ENCODE measurements at places on chromosomes 13 and 19. TPM values are rescaled to one million over a fixed set of nuclear protein-coding genes. Genes with fewer than 3 reads are reported as not detected.

The C2CD4C gene
- total RNA-seq = 3.1 TPM

The TGFB1 gene
- 26.9 TPM for total RNA-seq

- DNase-seq = no peak
These were observed 143.5 kb downstream of the DCT start for GRCh38 chr13:94335761-94336526.

The SIGLEC12 gene
- total RNA-seq = not detected

The IER2 gene
- 146 TPM for total RNA-seq

DNA sequence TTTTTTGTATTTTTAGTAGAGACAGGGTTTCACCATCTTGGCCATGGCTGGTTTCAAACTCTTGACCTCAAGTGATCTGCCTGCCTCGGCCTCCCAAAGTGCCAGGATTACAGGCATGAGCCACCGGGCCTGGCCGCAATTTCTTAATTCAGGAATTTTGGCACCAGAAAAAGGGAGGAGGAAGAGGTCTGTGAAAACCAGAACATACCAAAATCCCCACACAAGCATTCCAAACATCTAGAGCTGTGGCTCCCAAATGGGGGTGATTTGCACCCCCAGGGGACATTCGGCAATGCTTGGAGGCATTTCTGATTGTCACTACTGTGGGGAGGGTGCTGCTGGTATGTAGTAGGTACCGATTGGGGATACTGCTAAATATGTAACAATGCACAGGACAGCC is 40.2 kb upstream of the ABCC4 start:
- no peak for DNase-seq
